Stimulated activated CD4-positive, alpha-beta T cell treated with anti-CD3 and anti-CD28 coated beads, Interleukin-4, amount 100 ng/mL, for 4 hours (primary cell): ENCODE measurements at places on chromosomes 7 and 10.

DNA sequence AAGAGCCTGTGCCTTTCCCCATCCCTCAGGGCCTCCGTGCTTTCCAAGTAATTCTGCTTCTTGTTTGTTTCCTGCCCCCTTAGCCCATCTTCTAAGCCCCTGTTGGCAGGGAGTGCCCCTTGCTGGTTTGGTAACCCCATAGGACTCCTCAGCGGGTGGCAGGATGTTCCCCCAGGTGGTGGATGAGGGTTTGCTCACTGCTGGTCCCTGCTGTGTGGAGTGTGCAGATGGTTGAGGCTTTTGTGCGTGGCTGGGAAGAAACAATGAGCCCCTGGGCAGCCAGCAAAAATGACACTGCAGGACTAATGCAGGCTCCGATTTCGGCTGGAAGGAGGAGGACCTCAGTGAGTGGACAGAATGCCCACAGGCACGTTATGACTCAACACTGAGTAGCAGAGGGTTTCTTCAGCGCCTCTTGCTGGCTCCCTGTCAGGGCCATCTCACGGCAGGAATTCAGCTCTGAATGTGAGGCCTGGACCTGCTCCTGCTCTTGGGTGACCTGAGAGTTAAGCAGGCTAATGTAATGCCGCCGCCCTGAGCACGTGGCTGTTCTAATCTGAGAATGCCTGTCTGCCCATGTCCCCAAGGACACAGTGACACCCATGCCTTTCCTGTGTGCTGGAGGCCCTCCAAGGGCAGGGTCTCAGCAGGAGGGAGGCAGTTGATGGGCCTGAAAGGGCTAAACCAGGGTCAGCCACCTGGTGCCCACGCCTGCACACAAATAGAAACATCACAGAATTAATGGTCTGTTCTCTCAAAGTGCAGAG is 16.6 kb downstream of the BAG3 start:
- DNase-seq: no peak

- peak; percentile 29 for DNase-seq
Measured at GRCh38 chr7:118080947-118081346, 103.0 kb upstream of the LSM8 start.

DNA sequence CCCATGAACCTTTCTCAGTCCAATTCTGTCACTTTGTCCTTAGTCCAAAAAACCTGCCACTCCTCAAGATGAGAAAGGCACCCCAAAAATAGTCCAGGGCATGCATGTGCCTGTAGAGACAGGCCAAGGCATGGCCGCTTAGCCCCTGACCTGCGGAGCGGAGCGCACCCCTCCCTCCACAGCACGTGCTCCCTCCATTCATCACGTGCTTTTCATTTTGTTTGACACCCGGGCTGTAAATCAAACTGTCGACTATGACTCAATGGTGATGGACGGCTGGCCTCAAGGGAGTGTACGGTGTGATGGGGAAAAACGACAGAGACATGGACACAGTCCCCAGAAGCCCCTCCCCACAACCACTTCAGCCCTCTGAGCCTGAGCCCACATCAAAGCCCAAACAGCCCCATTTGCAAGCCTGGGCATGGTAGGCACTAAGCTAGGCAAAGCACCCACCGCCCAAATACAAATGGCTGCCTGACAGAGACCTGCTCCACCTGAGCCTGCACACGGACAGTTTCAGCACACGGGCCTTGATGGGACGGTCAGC is 90.6 kb downstream of the ZRANB1 start:
- no peak for DNase-seq

DNA sequence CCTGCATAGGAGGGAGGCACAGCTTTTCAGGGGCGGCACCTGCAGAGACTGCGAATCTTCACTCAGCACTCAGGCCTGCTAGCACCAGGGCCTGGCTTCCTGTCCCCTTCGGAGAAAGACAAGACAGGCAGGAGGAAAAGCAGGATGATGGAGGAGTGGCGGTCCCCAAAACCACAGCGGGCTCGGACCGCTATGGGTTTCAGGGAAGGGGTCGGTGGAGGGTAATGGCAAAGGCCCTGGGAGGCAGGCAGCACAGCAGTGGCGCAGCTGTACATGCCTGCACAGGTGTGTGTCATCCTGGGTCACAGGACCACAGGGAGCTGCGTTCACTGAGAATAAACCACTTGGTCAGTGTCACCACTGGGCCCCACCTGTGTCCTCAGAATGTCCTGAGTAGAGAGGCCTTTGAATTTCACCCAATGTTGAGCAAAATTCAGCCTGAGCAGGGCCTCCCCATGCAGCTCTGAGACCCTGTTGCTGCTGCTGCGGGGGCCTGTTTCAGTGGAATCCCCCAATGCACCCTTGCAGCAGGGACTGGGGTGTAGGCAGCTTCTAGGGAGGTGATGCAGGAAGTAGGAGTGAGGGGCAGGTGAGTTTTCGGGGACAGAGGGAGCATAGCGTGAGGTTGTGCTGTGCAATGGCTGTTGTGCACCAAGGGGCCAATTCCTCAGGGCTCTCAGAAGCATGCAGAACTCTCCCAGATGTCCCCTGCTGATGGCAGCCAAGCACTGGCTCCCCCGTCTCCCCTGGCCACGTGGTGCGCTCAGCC is 90.6 kb upstream of the PPP2R2D start:
- DNase-seq: no peak

DNA sequence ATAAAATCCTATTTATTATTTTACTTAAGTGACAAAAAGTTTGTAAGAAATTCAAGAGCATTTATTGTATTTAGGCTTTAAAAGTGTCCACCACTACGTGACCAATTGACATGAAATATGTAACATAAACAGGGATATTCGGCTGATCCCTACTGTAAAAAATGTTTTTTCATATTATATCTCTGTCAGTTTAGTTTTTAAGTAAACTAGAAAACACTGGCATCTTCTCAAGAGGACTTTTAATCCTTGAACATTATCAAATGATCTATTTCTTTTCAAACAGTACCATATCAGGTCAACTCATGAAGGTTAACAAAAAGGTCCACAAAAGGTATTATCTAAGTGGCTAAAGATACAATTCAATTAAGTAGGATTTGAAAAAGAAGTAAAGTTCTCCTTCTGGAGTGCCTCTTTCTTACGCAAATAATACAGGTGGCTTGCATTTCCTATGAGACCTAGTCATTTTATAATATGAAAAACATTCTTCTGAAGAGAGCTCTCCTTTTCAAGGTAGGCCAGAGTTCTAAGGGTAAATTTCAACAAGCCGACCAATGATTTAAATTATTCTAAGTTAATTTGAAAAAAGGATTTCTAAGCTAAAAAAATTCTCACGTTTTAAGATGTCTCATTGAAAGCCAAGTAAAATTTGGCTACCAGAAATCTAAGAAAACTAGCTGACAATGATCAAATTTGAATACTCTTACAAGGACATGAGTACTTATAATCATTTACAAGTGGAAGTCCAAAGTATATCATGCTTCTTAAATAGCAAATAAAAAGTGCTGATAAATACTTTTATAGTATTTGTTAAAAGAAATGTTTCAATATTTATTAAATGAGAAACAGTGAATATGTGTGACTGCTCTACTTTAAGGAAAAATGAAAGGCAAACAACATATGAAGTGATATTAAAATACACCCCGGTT is 133.5 kb downstream of the NRBF2 start:
- DNase-seq: no peak

DNA sequence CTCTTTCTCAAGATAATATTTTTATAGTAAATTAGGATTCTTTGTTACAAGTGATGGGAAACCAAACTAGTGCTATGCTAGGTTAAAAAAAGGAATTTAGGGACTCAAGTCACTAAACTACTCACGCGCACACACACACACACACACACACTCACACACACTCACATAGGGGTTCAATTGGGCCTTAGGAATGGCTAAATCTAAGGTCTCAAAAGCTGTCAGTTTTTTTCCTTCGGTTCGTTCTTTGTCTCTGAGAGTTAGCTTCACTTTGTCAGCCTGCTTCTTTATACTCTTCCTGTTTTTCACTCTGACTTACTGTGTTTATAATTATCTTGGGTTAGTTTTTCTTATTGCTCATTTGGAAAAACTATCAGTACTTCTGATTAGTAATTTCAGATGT is 138.9 kb downstream of the ADK start:
- no peak for DNase-seq

DNA sequence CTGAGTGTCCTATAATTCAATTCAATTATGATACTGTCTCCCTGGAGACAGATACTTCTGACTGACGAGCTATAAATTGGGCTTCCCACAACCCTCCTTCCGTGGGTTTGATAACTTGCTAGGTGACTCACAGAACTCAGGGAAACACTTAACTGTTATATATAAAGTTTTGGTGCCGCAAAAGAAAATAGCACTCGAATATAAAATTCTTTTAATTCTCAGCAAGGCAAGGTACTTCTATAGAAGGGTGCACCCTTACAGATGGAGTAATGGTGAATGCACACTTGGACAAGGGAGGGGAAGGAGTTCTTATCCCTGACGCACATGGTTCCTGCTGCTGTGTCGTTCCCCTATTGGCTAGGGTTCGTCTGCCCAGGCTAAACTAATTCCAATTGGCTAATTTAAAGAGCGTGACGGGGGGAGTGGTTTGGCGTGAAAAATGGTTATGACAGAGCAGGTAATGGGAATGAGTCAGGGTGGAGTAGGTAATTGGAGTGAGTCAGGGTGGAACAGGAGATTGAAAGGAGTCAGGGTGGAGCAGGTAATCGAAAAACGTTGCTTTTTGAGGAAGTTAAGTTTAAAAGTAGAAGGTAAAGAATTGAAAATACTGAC is 20.8 kb upstream of the GHITM start:
- no peak for DNase-seq

DNA sequence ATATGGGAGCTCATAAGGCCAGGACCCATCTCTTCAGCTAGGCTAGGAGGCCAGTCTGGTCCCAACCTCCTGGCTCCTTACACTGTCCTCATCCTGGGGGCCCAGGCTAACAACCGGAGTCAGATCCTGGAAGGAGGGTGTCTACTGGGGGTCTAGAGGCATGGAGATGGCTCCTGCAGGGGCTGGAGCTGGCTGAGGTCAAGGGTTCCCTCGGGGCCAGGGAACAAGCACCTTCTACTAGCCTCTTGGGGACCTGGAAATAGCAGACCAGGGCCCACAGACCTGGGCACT is 37.2 kb downstream of the CLRN3 start:
- DNase-seq: no peak

GRCh38 chr10:113431398-113432160 is 121.3 kb upstream of the HABP2 start:
- DNase-seq: no peak

- no peak for DNase-seq
Measured at GRCh38 chr10:78664929-78665553, 403.7 kb upstream of the ZMIZ1 start.

DNA sequence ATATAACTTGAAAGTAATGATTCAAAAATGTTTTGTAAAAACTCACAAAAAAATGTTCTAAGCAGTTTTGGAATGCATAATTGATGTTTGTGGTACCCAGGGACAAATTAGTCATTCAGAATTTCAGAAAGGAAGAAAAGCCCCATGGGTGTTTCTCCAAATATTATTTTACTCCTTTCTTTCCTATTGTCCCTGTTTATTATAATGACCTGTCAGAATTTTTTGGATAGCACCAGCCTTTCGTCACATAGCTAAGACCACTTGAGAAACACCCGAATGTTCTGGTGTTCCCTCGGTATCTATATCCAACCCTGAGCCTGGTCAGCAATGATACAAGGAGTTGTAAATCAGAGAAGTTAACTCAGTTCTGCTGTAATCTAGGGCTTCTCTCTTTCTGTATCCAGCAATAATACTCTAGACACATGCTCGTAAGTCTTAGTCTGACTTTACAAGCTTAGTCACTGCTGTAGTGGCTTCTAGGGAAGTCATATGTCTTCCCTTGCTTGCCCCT is 64.8 kb upstream of the MEOX2 start:
- DNase-seq: no peak

- no peak for DNase-seq
Measured at GRCh38 chr10:68367121-68367520, 34.4 kb upstream of the PBLD start.

DNA sequence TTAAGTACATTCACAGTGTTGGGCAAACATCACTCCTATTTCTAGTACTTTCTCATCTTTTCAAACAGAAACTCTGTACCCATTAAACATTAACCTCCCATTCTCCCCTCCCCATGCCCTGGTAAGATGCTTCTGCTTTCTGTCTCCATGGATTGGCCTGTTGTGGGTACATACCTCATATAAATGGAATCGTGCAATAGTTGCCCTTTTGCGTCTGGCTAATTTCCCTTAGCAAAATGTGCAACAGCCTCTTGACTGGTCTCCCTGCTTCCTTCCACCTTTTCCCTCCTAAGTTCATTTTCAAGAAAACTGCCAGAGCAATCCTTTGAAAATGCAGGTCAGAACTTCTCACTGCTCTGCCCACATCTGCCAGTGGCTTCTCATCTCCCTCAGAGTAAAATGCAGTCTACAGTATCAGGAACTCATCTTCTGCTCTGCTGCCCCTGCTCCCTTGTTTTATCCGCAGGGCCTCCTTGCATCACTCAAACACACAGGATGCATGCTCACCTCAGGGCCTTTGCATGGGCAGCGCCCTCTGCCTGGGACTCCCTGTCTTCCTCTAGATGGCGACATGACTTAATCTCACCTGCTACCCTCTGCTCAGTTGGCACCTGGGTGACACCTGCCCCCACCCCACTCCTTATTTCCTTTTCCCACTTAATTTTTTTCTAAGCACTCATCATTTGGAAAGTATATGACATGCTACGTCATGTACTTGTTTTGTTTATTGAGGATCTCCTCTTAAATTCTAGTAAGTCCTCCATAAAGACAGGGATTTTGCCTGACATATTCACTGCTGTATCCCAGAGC is 44.3 kb upstream of the ECHDC3 start:
- no peak for DNase-seq

DNA sequence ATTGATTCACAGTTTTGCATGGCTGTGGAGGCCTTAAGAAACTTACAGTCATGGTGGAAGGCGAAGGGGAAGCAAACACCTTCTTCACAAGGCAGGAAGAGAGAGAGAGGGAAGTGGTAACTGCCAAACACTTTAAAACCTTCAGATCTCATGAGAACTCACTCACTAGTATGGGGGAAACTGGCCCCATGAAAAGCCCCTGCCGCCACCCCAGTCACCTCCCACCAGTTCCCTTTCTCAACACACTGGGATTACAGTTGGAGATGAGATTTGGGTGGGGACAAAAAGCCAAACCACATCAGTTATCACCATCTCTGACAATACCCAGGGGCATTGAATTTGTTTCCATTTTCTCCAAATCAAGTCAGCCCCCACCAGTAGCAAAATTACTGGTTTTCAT is 740.4 kb downstream of the GATA3 start:
- DNase-seq: no peak

GRCh38 chr10:5419466-5420094 is 7.2 kb downstream of the NET1 start:
- no peak for DNase-seq

GRCh38 chr7:87920578-87920977 is 13.5 kb upstream of the ADAM22 start:
- no peak for DNase-seq

GRCh38 chr7:2290877-2291276 is 23.4 kb downstream of the SNX8 start:
- no peak for DNase-seq

GRCh38 chr7:117137868-117138267 is 184.6 kb downstream of the ST7 start:
- no peak for DNase-seq
